ENCODE measurements at places on chromosomes 11 and 22. TPM values are rescaled to one million over a fixed set of nuclear protein-coding genes. Genes with fewer than 3 reads are reported as not detected.
A peak's percentile ranks its signal among the peaks of the same experiment; 100 is the strongest.

The GAL gene
- total RNA-seq = not detected

The NLRP14 gene
- 0.13 TPM for total RNA-seq

The LIF gene
- total RNA-seq = 1.6 TPM

The FOLR2 gene
- total RNA-seq = not detected

The GGTLC3 gene
- not detected for total RNA-seq

The MIOX gene
- total RNA-seq = 0.54 TPM

The PATE2 gene
- total RNA-seq = not detected

The NLRP6 gene
- 20.9 TPM for total RNA-seq

The POU2AF3 gene
- not detected for total RNA-seq

The TCN1 gene
- not detected for total RNA-seq

The PVALB gene
- total RNA-seq = not detected

The GLYATL1B gene
- total RNA-seq = not detected

The GSTT2 gene
- not detected for total RNA-seq

The CBX7 gene
- 155 TPM for total RNA-seq

The PAX6 gene
- not detected for total RNA-seq

The LMO1 gene
- not detected for total RNA-seq

DNA sequence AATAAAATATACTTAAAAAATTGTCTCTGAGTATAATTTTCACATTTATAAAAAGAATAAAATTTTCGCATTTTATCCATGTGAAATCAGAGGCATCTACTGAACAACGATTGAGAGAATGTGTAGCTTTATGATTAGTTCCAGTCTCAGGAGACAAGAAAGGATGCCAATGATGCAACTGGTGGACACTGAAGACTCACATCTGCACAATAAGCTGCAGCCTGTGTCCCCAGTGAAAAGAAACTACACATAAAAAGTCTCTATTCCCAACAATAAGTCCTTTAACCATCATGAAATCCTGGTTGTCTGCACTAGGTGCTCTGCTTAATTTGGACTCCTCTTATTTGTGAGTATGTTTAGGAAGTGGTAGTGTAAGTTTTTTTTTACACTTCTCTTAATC lies 22.0 kb downstream of the OR5AS1 start:
- H3K27me3 ChIP-seq = no peaks in the 10 kb centered on the region
- no peak overlapping the region for H3K27ac ChIP-seq
- DNase-seq = no peak
- no peaks in the 10 kb centered on the region for H3K4me1 ChIP-seq

GRCh38 chr11:9953994-9954626 lies 290.2 kb downstream of the SWAP70 start:
- no peak for DNase-seq
- no peak overlapping the region for H3K4me3 ChIP-seq
- H3K27me3 ChIP-seq = no peaks in the 10 kb centered on the region
- no peaks in the 10 kb centered on the region for H3K36me3 ChIP-seq
- no peak overlapping the region for H3K27ac ChIP-seq

DNA sequence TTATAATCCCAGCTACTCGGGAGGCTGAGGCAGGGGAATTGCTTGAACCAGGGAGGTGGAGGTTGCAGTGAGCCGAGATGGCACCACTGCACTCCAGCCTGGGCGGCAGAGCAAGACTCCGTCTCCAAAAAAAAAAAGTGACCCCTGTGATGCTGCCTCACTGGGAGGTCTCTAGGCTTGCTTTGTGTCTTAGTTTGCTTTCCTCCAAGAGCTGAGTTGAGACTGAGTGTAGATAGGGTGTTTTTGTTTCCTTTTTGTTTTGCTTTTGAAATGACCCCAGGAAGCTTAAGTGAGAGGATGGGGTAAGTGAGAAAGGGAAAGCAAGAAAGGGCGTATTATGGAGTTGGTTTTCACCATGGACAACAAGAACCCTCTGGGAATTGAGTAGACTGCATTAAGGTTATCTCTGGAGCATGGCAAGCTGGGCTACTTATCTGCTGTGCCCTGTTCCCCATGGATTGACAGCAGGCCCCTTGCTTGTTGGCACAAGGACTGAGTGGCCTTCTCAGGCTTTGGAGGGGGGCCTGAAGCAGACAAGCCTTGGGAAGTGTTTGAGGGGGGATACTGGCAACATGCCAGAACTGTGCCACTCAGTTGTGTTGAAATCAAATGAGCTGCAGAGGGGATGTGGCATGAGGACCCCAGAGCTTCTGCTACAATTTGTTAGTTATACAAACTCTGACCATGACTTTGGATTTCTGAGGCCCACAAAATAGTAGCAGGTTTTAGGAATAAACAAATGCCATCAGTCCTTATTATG lies 300.6 kb upstream of the C11orf87 start:
- DNase-seq = no peak
- no peaks in the 10 kb centered on the region for H3K4me1 ChIP-seq
- H3K27me3 ChIP-seq = no peaks in the 10 kb centered on the region
- no peak overlapping the region for H3K27ac ChIP-seq
- H3K4me3 ChIP-seq = no peak overlapping the region
- H3K36me3 ChIP-seq = no peaks in the 10 kb centered on the region

GRCh38 chr22:21919526-21920307 lies 32.9 kb downstream of the PPM1F start:
- DNase-seq = no peak
- peaks cover 5% of the 10 kb centered on the region for H3K36me3 ChIP-seq
- no peaks in the 10 kb centered on the region for H3K4me1 ChIP-seq
- no peak overlapping the region for H3K27ac ChIP-seq

DNA sequence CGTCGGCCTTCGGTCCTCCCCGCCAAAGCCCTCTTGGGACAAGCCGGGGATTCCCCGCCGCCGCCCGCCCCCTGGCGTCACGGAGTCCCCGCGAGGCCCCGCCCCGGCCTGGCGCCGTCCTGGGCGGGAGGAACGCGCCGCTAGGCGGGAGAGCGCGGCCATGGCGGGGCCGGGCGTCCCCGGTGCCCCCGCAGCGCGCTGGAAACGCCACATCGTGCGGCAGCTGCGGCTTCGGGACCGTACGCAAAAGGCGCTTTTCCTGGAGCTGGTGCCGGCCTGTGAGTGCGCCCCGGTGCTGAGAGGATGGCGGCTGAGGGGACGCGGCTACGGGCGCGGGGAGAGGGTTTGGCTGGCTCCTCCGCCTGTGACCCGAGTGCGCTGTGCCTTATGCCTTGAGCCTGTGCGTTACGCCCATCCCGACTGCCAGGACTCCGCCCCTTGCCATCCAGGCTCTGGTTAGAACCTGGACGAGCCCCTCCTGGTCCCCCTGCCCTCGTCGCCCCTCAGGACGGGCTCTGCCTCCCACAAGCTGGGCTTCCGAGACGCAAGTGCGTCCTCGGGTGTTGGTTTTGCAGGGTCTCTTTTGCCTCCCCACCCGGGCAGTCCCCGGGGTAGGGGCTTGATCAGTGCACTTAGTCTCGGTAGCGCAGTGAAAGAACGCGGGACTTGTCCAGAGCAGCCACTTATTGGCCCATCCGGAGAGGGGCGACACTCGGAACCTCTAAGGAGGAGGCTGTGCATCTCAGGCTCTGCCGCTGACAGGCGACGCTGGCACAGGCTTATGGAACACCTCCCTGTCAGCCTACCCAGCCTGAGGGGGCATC lies at the start of gene ATG16L2:
Gene ATG16L2 (plus strand): TSS at position 126 of the 824 bp plus-strand sequence. CDS start 35 bp downstream, at position 161.
- peak within 1 kb of the TSS; percentile 84 for H3K4me3 ChIP-seq
- no peaks in the 10 kb centered on the region for H3K27me3 ChIP-seq
- H3K27ac ChIP-seq = peak within 1 kb of the TSS; percentile 100
- H3K4me1 ChIP-seq = peaks cover 7% of the 10 kb centered on the region

- no peaks in the 10 kb centered on the region for H3K36me3 ChIP-seq
- H3K4me1 ChIP-seq = no peaks in the 10 kb centered on the region
- no peak overlapping the region for H3K4me3 ChIP-seq
- no peak for DNase-seq
- H3K27me3 ChIP-seq = no peaks in the 10 kb centered on the region
Observed at GRCh38 chr11:21053466-21053865, 384.1 kb downstream of the NELL1 start.

GRCh38 chr11:73325036-73325981 lies 17.2 kb downstream of the ARHGEF17 start:
- H3K27ac ChIP-seq = no peak overlapping the region
- DNase-seq = no peak
- no peaks in the 10 kb centered on the region for H3K36me3 ChIP-seq
- H3K4me3 ChIP-seq = no peak overlapping the region
- H3K4me1 ChIP-seq = no peaks in the 10 kb centered on the region

DNA sequence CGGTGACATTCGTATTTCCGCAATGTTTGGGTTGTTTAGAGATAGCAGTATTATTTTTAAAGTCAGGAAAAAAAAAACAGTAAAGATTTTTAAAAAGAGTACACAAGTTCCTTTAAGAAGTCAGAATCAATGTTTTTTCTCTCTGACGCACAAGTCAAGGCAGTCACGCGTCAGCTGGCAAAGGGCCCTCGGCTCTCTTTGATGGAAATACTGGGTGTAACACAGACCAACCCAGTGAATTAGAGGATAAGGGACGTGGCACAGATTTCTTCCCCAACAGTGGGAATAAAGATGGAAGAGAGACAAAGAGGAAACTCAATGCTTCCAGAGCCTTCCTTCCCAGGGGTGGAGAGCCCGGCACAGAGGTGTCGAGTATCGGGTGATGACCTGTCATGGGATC lies 13.4 kb downstream of the ASCC2 start:
- no peaks in the 10 kb centered on the region for H3K27me3 ChIP-seq
- H3K36me3 ChIP-seq = peaks cover 10% of the 10 kb centered on the region
- H3K27ac ChIP-seq = no peak overlapping the region
- no peak for DNase-seq
- no peak overlapping the region for H3K4me3 ChIP-seq

DNA sequence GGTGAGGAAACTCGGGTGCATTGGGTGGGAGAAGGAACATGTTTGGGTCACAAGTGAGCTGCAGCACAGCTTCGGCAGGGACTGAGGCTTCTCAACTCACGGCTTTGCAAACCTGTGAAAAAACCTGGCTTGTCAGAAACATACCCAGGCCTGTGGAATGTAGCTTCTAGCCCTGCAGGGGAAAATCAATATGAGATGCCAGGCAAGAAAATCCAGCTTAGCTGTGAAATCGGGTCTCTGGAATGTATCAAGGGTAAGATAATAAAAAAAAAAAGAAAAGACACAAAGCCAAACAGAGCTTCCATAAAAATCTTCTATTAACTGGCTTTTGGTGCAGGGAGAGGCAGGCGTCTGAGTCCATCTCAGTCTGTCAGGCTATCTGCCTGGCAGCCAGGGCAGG lies 28.5 kb downstream of the UQCR10 start:
- H3K4me3 ChIP-seq = no peak overlapping the region
- H3K27ac ChIP-seq = no peak overlapping the region
- H3K27me3 ChIP-seq = no peaks in the 10 kb centered on the region
- no peaks in the 10 kb centered on the region for H3K4me1 ChIP-seq

DNA sequence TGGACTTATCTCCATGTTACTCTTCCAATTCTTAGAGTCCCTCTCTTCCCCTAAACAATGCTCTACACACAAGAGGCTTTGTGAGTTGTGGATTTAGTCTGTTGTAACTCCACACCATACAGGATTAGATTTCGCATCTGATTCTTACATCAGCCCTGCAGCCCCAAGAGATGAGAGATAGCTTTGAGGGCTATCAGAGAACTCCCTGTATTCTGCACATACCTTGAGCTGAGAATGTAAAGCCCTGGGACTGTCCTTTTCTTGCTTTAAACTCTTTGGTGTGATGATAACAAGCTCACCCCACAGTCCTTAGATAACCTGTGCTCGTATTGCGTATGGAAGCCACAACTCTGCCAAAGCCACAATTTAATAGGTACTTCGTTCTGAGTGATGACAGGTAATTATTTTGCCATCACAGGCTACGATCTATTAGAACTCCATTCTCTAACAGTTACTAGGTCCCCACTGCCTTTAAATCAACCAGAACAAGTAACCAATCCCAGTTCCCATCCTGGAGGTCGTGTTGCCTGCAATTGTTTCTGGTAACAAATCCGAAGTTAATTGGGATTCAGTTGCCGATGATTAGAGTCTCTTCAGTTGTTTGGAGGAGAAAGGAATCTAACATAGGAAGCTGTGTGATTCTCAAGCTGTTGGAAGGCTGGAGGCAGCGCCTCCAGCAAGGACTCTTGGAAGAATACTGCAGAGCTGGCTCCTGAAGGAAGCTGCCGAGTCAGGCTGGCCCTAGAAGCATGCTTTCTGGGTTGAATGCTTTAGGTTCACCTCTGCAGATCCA lies 1.3 kb upstream of the PARVG start:
- H3K36me3 ChIP-seq = peaks cover 5% of the 10 kb centered on the region
- H3K27me3 ChIP-seq = no peaks in the 10 kb centered on the region
- no peak for DNase-seq
- peaks cover 37% of the 10 kb centered on the region for H3K4me1 ChIP-seq

- H3K27me3 ChIP-seq = no peaks in the 10 kb centered on the region
- DNase-seq = no peak
- no peaks in the 10 kb centered on the region for H3K4me1 ChIP-seq
Observed at GRCh38 chr11:10263929-10264328, 30.1 kb downstream of the SBF2 start.

GRCh38 chr11:123822599-123822998 lies 16.4 kb upstream of the OR6M1 start:
- no peak overlapping the region for H3K4me3 ChIP-seq
- no peaks in the 10 kb centered on the region for H3K4me1 ChIP-seq
- no peaks in the 10 kb centered on the region for H3K27me3 ChIP-seq

GRCh38 chr11:124608147-124608546 lies 3.1 kb upstream of the PANX3 start:
- H3K27me3 ChIP-seq = no peaks in the 10 kb centered on the region
- DNase-seq = no peak
- H3K4me1 ChIP-seq = no peaks in the 10 kb centered on the region
- no peak overlapping the region for H3K4me3 ChIP-seq
- H3K27ac ChIP-seq = no peak overlapping the region

GRCh38 chr11:43631732-43632131 lies 48.8 kb upstream of the HSD17B12 start:
- H3K27me3 ChIP-seq = peaks cover 11% of the 10 kb centered on the region
- H3K4me3 ChIP-seq = no peak overlapping the region
- H3K36me3 ChIP-seq = no peaks in the 10 kb centered on the region
- no peak overlapping the region for H3K27ac ChIP-seq
- H3K4me1 ChIP-seq = no peaks in the 10 kb centered on the region

- peaks cover 31% of the 10 kb centered on the region for H3K4me1 ChIP-seq
- H3K27ac ChIP-seq = peak overlapping the region; percentile 78
- no peak for DNase-seq
- H3K4me3 ChIP-seq = no peak overlapping the region
Observed at GRCh38 chr22:46777609-46777970, 15.1 kb downstream of the TBC1D22A start.

DNA sequence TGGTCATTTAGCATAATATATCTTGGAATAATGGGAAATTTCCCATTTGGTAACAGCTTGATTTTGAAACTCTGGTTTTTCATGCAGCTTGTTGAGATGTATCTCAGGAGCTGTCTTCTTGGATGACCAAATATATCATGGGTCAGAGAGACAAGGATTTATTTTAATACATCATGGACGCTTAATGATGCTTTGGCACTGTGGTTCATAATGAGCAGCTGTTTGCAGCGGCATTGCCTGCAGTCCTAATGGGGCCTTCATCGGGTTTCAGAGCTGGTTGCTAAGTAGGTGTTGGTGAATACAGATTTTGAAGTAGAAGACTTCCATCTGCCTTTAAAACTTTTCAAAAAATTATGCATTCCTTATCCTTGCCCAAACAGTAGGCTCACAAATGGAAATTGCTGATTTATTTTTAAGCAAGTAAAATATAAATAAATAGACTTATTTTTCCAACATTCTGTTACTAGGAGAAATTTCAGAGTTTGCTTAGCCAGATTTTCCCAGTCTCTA lies 389.5 kb upstream of the FAT3 start:
- no peak overlapping the region for H3K4me3 ChIP-seq
- H3K27me3 ChIP-seq = no peaks in the 10 kb centered on the region
- no peak overlapping the region for H3K27ac ChIP-seq
- no peaks in the 10 kb centered on the region for H3K4me1 ChIP-seq

- H3K36me3 ChIP-seq = no peaks in the 10 kb centered on the region
- H3K4me1 ChIP-seq = no peaks in the 10 kb centered on the region
- no peak overlapping the region for H3K4me3 ChIP-seq
- DNase-seq = no peak
Observed at GRCh38 chr22:19638282-19639015, 75.9 kb upstream of the SEPTIN5 start.

Data from T-cell (primary cell).